Activated CD4-positive, alpha-beta T cell treated with anti-CD3 and anti-CD28 coated beads, Interleukin-2, amount 10 ng/mL, durations not matched to agents 7 days and 5 days (primary cell): ENCODE measurements at places on chromosomes 2 and 18. TPM values are rescaled to one million over a fixed set of nuclear protein-coding genes. Genes with fewer than 3 reads are reported as not detected.

NCKAP5 gene
- not detected for total RNA-seq

SEH1L gene
- 50.5 TPM for total RNA-seq

GPC1 gene
- total RNA-seq: 7.3 TPM

IL36A gene
- total RNA-seq: not detected

CCDC85A gene
- not detected for total RNA-seq

CYTIP gene
- total RNA-seq: 279 TPM

ERFE gene
- total RNA-seq: not detected

NYAP2 gene
- total RNA-seq: not detected

SLC9A2 gene
- total RNA-seq: not detected

FOXD4L1 gene
- total RNA-seq: 0.25 TPM

SPP2 gene
- not detected for total RNA-seq

KLHL41 gene
- 0.08 TPM for total RNA-seq
